ENCODE measurements at places on chromosomes 3 and 15.

DNA sequence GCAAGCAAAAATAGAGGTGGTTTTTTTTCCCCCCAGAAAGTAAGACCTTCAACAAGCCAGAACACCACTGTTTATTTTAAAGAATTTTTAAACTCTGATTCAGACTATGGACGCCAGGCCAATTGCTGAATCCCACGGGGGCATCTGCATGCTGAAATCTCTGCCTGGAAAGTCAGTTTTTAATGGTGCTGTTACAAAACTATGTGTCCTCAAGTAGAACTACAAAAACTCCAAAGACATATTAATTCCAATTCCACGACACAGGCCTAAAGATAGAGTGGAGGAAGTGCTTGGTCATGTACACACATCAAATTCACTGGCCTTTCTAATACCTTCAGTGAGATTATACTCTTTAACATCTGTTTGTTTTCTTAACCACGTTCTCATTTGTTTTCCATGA is 490.5 kb upstream of the NR2F2 start:
- no peak for ATAC-seq

- ATAC-seq = no peak
Measured at GRCh38 chr15:59994888-59995557, 9.1 kb upstream of the FOXB1 start.

DNA sequence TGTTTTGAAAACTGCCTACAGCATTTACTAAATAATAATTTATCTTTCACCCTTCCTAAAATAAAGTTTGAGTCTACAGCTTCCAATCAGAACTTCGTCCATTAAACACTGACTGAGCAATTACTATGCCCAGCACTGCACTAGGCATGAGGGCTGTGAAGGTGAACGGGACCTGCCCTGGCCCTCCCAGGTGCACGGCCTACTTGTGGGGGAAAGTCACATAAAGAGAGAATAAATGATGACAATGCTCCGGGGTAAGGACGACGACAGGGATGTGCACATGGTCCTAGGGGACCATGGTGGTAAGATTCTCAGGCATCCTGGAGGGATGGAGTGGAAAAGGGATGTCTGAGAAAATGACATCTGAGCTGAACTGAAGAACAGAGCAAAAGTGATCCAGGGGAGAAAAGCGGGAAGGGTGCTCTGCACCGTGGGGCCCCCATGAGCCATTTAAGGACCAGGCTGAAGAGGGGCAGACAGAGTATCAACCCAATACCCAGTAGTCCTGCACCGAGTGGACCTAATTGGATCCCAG is 11.5 kb downstream of the PLA2G4F start:
- ATAC-seq = no peak

DNA sequence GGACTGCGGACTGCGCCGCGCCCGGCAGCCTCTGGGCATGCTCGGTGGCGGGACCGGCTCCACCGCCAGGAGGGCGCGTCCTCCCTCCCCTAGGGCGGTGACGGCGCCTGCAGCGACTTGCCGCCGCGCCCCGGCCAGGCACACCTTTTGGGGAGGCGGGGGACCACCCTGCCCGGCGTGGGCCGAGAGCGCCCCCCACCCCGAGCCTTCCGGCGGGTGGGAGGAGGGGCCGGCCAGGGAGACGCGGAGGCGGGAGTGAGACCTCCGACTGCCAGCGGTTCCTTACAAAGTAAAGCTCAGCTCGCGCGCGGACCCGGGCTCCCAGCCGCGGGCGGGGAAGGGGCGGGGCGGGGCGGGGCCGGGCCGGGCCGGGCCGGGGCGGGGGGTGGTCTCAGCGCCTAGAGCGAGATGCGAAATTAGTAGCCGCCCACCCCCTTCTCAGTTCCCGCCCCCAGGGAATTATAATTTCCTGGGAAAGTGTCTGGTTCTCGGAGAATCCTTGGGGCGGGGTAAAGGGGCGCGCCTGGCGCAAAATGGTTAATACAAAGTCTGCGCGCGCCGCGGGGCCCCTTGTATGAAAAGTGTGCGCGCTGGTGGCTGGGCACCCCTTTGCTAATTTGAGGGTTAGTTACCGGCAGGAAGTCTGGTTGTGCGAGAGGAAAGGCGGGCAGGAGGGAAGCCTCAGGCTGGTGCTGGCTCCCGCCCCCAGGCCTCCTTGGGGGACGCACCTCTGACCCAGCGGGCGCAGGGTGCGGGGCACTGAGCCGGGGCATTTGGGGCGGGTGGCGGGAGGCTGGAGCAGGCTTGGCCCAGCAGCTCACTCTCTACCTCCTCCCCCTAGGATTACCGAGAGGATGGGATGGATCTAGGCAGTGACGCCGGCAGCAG is 224.8 kb upstream of the IL12A start:
- ATAC-seq = peak; percentile 60

GRCh38 chr3:12187448-12188327 is 29.0 kb upstream of the TIMP4 start:
- peak; percentile 83 for ATAC-seq

GRCh38 chr15:77421370-77421700 is 647 bp downstream of the HMG20A start:
- ATAC-seq = no peak

GRCh38 chr15:29123991-29124390 is 145.6 kb downstream of the NSMCE3 start:
- ATAC-seq = no peak

DNA sequence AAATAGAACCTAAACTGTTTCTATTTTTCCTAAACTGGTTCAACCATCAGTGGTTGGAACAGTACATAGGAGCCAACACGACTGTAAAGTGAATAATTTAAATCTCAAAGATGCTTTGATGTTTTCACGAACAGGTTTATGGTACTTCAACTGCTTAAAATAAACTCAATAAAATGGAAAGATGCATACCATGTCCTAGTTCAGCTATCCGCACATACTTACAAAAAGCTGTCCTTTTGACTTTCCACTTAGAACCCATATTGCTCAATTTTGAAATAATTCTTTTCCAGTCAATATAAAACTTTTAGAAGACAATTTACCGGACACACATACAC is 902 bp downstream of the CMTM6 start:
- ATAC-seq = no peak

GRCh38 chr3:169497567-169498257 is 165.8 kb downstream of the MECOM start:
- no peak for ATAC-seq

DNA sequence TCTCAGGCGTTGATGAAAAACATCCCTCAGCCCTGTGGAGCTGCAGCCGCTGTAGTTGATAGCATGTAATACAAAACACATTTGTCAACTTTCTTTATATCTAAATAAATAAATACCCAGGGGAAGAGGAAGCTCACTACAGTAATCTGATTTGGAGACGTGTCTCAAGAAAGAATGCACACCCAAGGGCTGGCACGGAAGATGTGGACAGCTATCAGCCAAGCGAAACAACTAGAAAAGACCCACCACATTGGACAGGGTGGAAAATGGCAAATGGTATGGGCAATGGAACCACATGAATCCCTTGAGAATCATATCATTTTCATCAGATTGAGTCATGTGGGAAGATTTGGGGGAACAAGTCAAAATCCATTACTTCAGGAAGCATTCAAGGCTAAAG is 43.1 kb upstream of the ALDH1A3 start:
- ATAC-seq = no peak

- ATAC-seq = no peak
Measured at GRCh38 chr15:34147371-34148140, 45.7 kb downstream of the PGBD4 start.

DNA sequence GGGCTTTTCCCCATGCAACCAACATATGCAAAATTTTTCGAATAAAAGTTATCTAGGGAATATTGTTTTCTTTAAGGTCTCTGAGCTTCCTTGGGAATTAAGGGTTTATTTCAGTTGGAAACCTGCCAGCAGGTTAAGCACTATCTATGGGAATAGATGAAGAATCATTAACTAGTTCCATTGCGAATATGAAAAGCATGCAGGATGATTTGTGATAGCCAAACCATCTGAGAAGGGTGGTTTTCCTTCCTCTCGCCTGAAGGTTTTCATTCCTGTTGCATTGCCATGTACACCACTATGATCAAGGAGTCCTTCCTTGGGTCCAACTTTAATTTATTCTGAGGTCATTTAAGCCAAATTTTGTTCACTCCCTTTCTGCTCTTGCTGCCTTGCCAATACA is 184.9 kb downstream of the NR2F2 start:
- ATAC-seq = no peak

Data from SK-N-SH treated with all-trans-retinoic acid at 6 μM for 48 hours (cell line).